BE2C (cell line): ENCODE measurements at places on chromosomes 13 and 19.
A peak's percentile ranks its signal among the peaks of the same experiment; 100 is the strongest.

DNA sequence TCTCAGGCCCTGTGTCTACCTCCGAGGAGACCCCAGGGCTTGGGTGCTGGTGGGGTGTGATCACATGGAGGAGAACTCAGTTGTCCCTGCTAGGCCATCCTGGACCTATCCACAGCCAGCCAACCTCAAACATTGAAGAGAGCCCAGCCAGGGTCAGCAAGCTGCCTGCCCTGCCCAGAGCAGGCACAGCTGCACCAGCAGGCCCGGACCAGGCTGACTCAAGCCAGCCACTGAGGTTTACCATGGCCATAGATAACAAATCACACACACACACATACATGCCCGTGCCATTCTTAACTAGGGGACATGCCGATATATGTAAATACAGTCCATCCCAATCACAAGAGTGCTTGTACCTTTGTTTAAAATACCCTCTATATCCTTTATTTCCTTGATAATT is 8.1 kb downstream of the ARHGEF7 start:
- DNase-seq, result no peak

GRCh38 chr19:34508540-34508939 is 27.0 kb downstream of the WTIP start:
- DNase-seq, result no peak

DNA sequence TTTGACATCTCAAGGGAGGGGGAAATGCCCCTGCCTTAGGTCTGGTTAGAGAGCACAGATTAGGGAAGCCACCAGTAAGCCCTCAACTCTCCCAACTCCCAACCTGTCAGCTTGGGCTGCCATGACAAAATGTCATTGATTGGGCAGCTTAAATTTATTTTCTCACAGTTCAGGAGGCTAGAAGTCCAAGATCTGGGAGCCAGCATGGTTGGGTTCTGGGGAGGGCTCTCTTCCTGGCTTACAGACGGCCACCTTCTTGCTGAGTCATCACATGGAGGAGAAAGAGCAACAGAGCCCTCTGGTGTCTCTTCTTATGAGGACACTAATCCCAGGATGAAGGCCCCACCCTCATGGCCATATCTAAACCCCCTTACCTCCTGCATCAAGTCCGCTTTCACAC is 24.2 kb downstream of the C19orf12 start:
- peak; percentile 37 for DNase-seq

GRCh38 chr13:81171065-81171647 is 830.2 kb upstream of the SPRY2 start:
- DNase-seq, result no peak

GRCh38 chr13:48334534-48335127 is 31.1 kb downstream of the RB1 start:
- DNase-seq, result no peak

DNA sequence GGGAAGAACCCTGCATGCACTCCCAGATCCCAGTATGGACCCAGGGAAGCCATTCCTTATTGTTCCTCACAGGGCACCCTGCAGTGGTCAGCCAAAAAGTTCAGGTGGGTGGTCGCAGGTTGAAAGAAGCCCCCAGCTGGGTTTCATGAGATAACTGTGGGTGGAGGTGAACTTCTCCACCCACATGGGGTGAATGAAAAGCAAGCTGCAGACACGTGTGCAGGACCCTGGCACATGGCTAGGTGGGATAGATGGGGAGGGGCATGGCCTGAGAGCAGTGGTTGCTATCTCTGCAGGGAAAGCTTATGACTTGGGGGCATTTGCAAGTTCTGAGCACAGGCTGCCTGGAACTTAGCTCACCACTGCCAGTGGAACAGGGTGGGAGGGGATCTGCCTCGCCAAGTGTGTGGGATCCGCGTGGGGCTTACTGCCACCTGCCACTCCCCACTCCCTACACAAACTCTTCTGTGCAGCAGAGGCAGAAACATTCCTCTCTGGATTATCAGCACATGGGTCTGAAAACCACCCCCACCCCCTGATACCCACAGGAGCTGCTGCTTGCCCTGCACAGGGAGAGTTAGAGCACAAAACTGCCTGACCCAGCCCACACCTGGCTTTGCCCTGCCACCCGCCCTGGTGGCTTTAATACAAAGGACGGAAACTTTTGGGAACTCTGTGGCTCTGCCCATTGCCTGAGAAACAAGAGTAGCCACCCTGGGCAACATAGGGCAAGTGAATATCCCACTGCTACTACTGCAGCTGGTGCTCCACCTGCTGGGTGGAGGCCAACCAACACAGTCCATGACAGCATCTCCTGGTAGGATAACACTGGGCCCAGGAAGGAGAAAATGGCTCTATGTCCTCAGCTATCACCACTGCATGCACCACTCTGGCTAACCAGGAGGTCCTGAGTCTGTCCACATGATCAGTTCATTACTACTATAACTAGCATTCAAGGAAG is 24.4 kb downstream of the PLA2G4C start:
- DNase-seq, result peak; percentile 18

GRCh38 chr19:39341129-39341718 is 997 bp upstream of the SAMD4B start:
- DNase-seq, result peak; percentile 22

- DNase-seq, result no peak
Measured at GRCh38 chr19:37905946-37906868, at the start of gene WDR87. WDR87 (minus strand) TSS chr19:37906594; CDS start chr19:37898239, 8,355 bp downstream.

DNA sequence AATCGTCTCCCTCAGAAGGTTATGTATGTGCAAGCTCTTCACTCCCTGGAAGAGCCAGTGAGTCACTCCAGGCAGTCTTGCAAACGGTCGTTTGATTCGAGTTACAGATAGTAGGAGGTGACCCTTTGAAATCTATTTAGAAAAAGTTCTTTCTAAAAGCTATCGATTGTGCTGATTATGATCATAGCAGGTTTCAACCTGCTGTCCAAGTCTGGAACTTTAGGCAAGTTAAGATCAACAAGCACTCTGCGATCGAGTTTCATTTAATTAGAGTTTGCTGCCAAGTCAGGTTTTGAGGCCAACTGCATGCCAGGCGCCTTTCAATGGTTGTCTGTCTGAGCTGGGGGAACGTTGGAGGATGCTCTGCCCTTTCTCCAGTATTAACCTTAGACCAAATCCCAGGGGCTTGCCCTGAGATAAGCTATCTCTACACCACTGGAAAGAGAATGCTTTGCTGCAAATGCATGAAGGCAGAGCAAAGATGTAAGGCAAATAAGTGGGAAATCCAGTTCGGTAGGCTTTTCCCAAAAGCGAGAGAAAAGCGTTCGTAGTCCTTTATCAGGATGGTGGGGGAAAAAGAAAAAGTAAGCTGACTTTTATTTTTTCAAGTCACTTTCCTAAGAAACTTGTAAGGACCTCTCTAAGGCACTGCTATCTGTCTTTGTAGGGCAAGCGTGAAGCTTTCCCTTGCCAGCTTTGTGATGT is 287.5 kb downstream of the ATP8A2 start:
- DNase-seq, result no peak

DNA sequence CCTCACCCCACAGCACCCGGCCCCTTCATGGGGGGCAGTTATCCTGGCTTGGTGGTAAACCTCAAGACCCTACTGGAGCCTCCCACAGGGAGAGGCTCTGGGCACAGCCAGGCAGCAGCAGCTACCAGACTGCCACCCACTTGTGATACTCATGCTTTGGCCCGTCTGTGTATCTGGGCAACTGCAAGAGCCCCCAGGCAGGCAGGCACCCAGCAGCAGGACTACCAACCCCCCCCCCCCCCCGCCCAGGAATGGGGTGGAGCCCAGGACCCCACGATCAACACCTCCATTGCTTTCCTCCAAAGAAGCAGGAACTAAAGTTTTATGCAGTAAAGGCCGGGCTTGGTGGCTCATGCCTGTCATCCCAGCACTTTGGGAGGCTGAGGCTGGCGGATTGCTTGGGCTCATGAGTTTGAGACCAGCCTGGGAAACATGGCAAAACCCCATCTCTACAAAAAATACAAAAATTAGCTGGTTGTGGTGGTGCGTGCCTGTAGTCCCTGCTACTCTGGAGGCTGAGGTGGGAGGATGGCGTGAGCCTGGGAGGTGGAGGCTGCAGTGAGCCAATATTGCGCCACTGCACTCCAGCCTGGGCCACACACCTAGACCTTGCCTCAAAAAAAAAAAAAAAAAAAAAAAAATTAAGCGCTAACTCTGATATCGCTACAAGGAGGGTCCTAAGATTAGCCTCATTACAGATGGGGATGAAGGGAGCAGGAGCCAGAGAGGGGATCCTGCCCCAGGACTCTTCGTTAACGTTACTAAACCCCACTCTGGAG is 1.1 kb upstream of the LYL1 start:
- DNase-seq, result no peak

- DNase-seq, result no peak
Measured at GRCh38 chr13:54647275-54647674, 1618.7 kb downstream of the OLFM4 start.

DNA sequence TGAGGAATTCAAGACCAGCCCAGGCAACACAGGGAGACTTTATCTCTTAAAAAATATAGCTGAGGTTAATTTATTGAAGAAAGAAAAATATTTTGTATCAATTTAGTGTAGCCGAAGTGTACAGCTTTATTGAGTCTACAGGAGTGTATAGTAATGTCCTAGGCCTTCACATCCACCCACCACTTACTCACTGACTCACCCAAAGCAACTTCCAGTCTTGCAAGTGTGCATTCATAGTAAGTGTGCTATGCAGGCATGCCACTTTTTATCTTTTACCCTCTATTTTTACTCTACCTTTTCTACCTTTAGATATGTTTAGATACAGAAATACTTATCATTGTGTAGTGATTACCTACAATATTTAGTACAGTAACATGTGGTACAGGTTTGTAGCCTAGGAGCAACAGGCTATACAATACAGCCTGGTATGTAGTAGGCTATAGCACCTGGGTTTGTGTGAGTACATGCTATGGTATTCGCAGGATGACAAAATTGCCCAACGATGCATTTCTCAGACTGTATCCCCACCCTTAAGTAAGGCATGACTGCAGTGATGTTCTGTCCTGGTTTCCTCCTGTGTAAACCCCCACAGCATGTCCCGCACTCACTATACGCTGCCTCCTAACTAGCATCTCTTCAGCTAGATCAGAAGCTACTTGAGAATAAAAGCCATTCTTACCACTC is 15.3 kb upstream of the ATP12A start:
- DNase-seq, result no peak

DNA sequence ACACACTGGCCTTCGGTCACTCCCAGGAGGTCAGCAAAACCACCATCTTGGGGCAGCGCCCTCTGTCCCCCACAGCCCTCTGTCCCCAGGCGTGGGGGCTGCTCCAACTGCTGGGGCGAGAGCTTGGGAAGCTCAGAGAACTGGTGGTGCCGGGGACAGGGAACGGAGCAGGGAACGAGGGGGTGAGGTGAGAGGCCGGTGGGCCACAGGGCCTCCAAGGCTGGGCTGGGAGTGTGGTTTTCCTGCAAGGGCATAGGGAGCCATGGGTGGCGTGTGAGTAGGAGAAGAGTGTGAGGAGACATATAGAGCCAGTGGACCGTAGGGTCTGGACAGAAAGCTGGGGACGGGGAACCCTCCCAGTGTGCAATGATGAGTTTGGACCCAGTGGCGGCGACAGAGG is 34.1 kb downstream of the F2RL3 start:
- DNase-seq, result no peak

- DNase-seq, result no peak
Measured at GRCh38 chr19:29665826-29666577, 741 bp downstream of the PLEKHF1 start.

- no peak for DNase-seq
Measured at GRCh38 chr19:18599485-18599884, 7.1 kb downstream of the CRLF1 start.

DNA sequence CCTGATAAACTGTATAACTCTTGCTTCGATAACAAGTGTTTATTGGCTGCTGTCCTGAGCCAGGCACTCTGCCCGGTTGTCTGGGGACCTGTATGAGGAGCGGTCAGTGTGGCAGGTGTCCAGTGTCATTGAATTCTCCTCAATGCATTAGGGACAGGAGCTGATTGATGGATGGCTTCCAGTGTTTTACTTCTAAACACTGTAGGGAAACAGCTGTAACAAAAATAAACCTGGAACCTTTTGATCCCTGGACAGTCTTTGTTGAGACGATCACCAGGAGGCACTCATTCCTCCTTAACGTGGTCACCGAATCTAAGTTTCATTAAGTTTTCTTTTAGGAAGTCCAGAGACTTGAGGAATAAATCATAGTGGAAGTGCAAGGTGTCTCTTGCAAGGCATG is 17.9 kb downstream of the UBAC2 start:
- no peak for DNase-seq

- DNase-seq, result no peak
Measured at GRCh38 chr13:72383646-72384045, 343.8 kb downstream of the MZT1 start.

DNA sequence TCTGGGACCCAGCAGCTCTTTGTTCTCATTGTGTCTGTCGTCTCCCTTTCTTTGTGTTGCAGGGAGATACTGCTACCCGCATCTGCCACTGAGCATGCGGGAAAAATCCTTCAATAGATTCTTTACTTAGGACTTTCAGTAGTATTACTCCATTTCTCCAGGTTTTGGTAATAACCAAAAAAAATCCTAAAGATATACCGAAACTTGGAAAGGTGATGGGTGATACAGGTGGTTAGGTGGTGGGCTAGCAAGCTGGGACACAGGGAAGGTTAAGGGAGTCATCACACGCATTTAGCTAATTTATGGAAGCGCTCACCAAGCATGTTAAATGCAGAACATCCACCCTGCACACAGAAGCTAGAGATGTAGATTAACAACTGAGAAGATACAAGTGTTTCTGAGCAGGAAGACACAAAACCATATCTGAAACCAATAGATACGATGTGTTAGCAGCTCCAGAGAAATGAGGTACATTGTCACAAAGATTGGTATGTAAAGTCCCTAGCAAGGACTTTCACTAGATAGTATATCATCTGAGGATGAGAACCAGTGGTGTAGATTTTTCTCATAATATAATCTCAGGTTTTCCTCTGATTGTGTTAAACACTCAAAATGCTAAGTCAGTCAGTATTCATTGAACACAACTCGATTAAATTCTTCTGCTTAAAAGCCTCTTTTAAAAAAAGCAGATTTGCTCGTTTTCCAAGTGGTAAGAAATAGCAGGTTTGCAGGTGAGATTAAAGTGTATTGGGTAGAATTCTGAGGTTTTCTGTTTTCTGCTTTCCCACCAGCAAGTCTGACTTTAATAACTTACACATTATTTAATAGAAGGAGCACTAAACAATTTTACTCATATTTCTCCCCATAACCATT is 1.2 kb upstream of the SLAIN1 start:
- DNase-seq, result no peak

DNA sequence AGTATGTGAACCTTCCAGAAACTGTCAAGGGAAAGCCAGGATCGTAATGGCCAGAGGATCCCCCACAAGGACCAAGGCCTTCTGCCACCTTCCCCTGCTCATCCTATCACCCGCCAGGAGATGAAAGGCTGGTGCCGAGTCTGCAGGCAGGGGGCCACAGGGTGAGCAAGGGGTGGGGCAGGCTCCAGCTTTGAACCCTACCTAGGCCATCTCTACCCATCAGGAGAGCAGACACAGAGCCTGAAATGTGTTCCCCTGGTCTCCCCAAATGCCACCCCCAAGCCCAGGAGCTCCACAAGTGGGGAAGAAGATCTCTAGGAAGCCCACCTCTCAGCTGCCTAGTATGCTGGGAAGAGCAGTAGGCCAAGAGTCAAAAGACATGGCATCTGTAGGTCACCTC is 95.1 kb downstream of the KCTD15 start:
- no peak for DNase-seq
